ENCODE measurements at places on chromosomes 6 and 20.

DNA sequence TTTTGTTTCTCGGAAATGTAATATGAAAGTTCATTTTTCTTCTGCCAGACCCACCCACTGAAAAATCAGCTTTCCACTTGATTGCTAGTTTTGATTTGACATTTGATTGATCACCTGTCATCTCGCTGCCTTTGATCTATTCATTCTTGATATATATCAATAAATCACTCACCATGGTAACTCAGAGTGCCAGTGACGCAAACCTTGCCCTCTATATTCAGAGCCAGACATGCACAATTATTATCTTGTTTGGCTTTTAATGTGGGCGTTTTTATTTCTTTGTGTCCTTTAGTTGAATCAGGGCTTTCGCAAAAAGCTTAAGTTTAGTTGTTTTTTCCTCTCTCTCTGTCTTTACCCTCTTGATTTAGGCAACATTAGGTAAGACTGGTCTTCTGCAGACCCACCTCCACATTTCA is 2.0 kb downstream of the TSHZ2 start:
- DNase-seq: no peak

DNA sequence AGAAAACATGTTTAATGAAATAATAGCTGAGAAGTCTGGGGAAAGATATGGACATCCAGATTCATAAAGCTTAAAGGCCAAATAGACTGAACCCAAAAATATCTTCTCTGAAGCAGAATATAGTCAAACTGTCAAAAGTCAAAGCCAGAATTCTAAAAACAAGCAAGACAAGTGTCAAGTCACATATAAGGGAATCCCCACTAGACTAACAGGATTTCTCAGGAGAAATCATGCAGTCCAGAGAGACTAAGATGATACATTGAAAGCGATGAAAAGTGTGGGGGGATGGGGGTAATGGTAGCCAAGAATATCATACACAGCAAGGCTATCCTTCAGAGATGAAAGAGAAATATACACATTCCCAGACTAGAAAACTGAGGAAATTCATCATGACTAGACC is 112.4 kb upstream of the RUNX2 start:
- no peak for DNase-seq

DNA sequence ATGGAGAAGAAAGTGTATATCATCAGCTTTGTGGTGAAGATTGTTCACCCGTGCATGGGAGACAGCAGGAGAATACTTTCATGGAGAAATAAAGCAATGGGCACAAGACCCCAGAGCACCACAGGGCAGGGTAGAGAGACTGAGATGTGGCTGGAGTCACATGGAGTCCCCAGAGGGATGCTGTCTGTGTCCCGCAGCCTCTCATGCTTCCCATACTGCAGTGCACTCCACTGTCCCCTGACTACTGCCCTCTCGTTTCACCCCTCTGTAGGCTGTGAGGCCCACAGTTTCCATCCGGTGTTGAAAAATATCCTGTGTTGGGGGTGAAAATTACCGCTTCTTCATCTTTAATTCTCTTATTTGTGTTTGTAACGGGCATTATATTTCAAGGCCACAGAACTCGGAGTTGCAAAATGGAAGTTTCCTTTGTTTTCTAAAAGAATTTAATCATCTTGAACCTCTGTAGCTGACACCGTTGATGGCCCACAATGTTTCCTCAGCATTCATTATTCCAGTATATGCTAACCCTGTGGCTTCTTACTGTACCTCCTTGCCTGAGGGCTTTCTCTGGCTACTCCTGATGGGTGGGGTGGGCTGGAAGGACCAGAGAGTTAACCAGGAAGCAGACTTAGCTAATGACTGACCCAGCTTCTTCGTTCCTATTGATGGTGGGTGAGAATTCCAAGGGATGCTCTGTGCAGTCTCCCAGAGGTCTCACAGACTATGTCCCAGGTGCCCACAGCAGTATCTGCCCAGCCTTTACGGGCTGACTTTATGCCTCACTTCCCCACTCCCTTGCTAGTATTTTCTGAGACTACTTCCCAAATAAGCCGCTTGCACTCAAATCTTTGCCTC is 51.7 kb downstream of the PROKR2 start:
- DNase-seq: no peak

DNA sequence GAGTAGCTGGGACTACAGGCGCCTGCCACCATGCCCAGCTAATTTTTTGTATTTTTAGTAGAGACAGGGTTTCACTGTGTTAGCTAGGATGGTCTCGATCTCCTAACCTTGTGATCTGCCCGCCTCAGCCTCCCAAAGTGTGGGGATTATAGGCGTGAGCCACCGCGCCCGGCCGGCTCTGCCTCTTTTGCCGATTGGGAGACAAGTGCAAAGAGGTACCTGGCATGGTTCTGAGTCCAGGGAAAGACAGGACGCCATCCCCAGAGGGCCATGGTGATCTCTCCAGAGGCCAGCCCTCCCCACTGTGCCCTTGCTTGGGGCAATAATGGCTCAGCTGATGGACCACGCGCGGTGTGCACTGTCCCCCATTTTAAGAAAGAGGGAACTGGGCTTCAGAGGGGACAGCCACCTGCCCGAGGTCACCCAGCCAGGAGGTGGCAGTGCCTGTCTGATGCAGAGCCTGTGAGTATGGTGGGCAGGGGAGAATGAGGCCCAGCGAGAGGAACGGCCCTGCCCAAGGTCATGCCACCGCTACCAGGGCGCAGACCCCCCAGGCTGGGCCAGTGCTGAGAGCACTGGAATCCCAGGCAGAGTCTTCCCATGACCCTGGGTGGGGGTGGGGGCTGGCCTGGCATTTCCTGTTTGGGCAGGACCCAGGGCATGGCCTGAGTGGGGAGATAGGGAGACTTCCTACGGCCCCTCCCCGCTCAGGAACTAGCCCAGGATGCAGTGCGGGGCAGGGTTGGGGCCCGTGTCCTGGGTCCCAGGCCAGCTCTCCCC is 61.0 kb downstream of the SNAI1 start:
- no peak for DNase-seq

GRCh38 chr6:38080360-38080759 is 260.8 kb downstream of the ZFAND3 start:
- no peak for DNase-seq

- no peak for DNase-seq
Observed at GRCh38 chr20:15317546-15318232, 980.3 kb upstream of the FLRT3 start.

- DNase-seq: no peak
Observed at GRCh38 chr20:41505184-41505583, 113.0 kb downstream of the CHD6 start.

GRCh38 chr20:10532361-10532760 is 97.3 kb downstream of the SLX4IP start:
- DNase-seq: no peak

All from activated T-helper 1 cell treated with anti-CD3 and anti-CD28 coated beads, Interleukin-2, amount 50 U/mL, for 16 hours (primary cell).